ENCODE measurements at places on chromosomes 7 and 10. TPM values are rescaled to one million over a fixed set of nuclear protein-coding genes. Genes with fewer than 3 reads are reported as not detected.

GRCh38 chr10:94038024-94038423 lies 44.3 kb downstream of the PLCE1 start:
- DNase-seq: no peak

DNA sequence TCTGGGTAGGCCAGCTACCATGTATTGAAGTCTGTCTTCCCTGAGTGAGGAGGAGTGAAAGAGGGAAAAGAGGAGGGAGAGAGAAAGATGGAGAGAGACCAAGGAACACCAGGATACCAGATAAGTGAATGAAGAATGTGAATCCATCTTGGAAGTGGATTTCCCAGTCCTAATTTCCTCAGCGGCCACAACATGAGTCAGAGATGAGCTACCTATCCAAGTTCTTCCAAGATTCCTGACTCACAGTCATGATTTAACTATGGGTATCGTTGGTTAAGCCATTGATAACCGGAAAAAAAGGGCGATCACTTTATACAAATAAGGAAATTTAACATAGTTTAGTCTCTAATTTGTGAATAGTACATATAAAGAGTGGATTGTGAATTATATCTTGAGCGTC lies 561.8 kb downstream of the ATRNL1 start:
- DNase-seq: no peak

NANOS1 gene
- 0.55 TPM for total RNA-seq

DNA sequence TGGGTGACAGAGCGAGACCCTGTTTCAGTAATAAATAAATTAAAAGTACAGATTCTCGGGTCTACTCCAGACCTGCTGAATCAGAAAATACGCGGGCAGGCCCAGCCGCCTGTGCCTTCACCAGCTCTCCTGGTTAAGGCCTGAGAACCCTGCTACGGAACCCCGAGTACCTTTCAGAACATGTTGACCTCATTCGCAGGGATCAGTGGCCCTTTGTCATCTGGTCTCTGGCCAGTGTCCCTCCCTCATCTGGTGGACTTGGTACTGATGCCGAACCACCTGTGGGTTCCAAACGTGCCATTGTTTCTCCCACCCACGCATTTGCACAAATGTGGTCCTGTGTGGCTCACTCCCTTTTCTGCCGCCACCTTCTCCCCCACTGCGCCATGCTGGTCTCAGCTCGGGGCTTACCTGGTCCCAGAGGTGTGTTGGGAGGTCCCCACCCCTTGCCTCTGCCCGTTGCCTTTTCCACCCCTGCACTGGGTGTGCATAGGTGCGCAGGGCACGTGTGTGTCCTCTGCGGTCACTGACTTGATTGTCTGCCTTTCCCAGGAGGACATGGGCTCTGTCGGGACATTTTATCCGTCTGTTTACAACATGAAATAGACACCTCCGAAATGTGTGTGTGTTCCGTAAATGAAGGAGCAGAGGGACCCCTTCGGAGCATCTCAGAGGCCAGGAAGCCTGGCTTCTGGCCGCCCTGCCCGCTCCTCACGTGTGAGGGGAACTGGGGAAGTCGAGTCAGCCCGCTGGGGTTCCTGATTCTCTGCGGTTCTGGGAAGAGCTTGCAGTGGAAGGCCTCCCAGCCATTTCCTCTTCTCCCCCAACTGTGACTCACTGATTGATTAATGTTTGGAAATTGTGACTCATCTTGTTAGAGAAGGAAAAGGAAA lies 135.2 kb downstream of the CUX1 start:
- DNase-seq: no peak

DNA sequence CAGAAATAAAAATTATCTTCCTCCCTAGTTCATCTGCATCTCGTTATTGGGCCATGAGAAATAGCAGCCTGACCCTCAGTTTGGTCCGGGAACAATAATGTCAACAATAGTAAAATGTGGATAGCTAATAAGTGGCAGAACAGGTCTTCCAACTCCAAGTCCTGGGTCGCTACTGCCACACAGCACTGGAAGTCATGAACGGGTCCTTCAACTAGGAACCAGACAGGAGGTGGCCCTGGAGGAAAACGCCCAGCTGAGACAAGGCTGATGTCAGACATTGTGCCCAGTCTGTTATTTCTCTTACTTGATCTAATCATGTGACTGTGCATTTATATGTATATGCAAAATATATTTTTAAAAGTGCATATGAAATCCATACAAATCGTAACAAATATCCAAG lies 51.8 kb downstream of the PYROXD2 start:
- no peak for DNase-seq

- no peak for DNase-seq
Observed at GRCh38 chr10:57823398-57823797, 444.3 kb downstream of the IPMK start.

GRCh38 chr7:6198689-6199595 lies 73.5 kb downstream of the CYTH3 start:
- no peak for DNase-seq

DNA sequence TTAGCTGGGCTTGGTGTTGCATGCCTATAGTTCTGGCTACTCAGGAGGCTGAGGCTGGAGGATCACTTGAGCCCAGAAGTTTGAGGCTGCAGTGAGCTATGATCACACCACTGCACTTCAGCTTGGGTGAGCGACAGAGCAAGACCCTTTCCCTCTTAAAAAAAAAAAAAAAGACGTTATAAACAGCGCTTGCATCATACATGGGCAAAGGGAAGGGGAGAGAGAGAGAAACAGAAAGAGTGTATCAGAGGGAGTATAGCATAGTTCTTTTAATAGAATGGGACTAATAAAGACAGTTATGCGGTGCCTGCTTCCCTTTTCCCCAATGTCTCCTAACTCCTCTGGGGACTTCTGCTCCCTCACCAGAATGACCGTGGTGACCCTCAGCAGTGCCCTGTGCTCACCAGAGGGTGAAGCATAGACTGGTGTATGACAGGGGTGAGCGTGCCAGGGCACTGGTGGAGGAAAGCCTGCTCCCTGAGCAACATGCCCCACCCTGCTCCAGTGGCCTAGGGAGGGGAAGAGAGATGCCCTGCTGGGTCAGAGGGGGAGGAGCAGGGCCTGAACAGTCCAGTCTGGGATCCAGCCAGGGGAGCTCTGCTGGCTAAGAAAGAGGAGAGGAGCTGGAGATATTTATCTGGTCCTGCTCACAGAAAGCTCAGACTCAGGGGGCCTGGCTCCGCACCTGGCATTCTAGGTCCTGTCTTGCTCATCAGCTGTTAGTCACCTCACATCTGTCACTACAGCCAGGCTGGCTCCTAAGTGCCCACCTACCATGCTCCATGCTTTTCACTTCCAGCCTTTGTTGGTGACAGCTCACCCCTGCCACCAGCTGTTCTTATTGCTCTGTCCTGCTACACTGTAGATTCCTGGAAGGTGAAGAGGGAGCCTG lies 2.2 kb downstream of the PDZD7 start:
- DNase-seq: no peak

GRCh38 chr7:130669085-130669700 lies 645 bp upstream of the COPG2 start:
- DNase-seq: no peak

DNA sequence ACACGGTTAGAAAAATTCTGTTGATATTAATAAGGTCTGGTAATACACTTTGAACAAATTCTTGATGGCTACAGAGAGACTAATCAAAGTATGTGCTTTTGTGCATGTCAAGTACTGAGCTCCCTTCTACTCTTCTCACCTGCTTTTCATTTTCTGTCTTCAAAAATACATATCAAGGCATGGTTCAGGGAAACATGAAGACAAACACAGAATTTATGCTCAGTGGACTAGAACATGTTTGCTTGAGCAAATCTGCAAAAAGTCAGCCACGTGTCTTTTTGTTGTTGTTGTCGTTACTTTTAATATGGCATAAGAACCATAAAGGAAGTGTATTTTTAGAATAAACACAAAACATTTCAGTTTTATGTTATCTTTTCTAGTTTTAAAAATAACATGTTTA lies 21.9 kb downstream of the CDK13 start:
- DNase-seq: no peak

WEE2 gene
- not detected for total RNA-seq

- no peak for DNase-seq
Observed at GRCh38 chr7:67105377-67105776, 108.7 kb downstream of the TYW1 start.

DYNC1I1 gene
- total RNA-seq: not detected

EIF5AL1 gene
- total RNA-seq: 0.94 TPM

DNA sequence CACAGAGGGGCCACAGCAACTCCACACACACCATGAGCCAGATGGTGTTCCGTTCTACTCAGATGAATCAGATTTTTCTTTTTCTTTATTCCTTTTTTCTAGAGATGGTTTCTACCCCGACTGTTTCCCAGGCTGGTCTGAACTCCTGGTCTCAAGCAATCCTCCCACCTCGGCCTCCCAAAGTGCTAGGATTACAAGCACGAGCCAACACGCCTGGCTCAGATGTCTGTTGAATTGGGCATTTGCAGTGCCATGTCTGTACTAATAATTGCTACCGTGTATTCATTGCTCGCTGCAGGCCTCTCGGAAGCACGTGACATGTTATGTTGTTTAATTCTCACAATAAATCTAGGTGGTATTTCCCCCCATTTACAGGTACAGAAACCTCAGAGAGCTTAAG lies 67.2 kb downstream of the RABGEF1 start:
- DNase-seq: no peak

DNA sequence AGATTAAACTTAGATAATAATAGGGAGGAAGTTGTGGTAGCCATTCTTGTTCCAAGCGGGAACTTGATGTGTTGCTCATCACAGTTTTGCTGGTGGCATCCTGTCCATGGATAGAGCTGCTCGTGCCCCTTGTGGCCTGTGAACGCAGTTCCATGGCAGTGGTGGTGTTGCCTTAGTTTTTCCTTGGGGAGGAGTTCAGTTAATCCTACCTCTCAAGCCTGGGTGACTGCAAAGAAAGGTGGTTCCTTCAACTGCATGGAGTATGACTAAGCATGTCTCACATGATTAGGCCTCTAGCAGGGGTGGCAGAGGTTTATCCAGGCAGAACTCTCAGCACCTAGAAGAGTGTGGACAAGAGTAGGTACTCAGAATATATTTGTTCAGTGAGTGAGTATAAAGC lies 99.7 kb downstream of the MAPK8 start:
- DNase-seq: no peak

DNA sequence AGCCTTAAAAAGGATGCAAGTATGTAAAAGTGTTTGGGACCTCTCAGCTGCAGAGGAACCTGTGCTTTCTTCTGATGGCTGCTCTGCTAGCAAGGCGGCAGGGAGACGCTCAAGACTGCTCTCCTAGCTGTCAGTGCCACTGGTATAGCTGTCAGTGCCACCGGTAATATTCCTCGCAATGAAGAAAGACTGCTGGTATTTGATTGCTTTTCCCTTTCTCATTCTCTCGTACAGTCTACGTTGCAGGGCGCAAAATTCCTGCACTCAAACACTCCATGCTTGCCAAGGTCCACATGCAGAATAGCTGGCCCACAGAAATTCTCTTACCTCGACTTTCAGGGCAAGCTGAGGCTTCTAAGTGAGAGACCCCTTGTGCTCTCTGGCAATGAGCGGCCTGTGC lies 432.6 kb upstream of the KLF6 start:
- DNase-seq: no peak

- no peak for DNase-seq
Observed at GRCh38 chr10:121696854-121697253, 98.6 kb upstream of the FGFR2 start.

- no peak for DNase-seq
Observed at GRCh38 chr10:58278274-58278961, 9.5 kb downstream of the CISD1 start.

- no peak for DNase-seq
Observed at GRCh38 chr10:77641788-77642397, 4.3 kb upstream of the KCNMA1 start.

DNA sequence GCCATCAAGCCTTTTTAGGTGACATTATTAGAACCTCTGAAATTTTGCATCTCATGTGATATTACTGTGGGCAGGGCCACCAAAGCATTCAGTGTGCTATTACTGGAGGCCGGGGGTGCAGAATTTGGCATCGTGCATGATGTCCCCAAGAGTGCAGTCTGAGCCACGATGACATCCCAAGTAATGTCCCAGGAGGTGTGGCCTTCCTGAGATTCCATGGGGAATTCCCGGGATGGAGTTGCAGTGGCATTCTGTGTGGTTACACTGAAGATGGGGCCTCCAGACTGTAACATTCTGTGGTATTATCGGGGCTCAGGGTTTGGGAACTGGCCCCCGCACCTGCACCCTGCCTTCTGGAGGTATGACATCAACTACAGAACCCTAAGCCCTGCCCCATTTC lies 9.1 kb downstream of the LDB3 start:
- no peak for DNase-seq

CALN1 gene
- total RNA-seq: not detected

GRCh38 chr10:85152911-85153310 lies 824.5 kb downstream of the CCSER2 start:
- DNase-seq: no peak

- DNase-seq: no peak
Observed at GRCh38 chr7:77426521-77427051, 10.4 kb upstream of the GSAP start.

- DNase-seq: no peak
Observed at GRCh38 chr10:70068925-70069324, 16.3 kb downstream of the MACROH2A2 start.

DNA sequence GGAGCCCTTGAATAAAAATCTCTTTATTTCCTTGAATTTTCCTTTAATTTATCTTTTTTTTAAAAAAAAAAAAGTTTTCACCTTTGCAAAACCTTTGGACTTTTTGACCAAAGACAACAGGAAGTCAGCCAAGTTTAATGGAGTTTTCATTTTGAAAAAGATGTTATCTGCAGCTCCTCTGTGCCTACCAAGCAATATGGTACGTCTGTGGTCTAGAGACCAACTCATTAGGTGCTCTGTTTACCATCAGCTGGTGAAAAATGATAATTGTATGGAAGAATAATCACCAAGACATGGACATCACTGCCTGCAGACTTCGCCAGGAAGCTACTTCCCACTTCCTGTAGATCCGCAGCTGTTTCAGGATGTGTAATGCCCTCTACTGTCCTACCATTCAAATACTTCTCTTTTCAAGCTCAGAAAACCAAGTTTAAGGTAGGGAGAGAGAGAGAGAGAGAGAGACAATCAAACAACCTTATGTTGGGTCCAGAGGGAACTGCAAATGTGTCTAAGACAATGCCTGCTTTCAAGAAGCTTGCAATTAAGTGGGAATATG lies 18.7 kb downstream of the PLXNA4 start:
- no peak for DNase-seq

GRCh38 chr10:118581340-118581739 lies 14.1 kb downstream of the PRLHR start:
- DNase-seq: no peak

All from activated naive CD8-positive, alpha-beta T cell treated with anti-CD3 and anti-CD28 coated beads, Interleukin-2, amount 10 ng/mL, durations not matched to agents 7 days and 5 days (primary cell).